ENCODE measurements at places on chromosomes 11 and 22.

DNA sequence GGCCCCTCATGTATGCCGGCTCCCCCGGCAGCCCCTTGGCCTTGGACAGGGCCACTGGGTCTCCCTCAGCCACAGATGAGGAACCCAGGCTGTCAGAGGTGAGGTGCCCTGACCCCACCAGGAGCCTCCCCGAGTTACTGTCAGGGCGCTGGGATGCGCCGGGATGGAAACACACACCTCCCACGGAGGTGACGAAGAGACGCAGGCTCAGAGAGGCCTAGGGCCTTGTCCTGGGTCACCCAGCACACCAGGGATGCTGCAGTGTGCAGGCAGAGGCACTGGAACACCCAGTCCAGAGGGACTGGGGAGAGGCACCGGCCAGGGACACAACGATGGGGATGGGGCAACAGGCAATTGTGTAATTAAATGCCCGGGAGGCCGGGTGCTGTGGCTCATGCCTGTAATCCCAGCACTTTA is 81.2 kb upstream of the PRR5 start:
- DNase-seq: no peak

DNA sequence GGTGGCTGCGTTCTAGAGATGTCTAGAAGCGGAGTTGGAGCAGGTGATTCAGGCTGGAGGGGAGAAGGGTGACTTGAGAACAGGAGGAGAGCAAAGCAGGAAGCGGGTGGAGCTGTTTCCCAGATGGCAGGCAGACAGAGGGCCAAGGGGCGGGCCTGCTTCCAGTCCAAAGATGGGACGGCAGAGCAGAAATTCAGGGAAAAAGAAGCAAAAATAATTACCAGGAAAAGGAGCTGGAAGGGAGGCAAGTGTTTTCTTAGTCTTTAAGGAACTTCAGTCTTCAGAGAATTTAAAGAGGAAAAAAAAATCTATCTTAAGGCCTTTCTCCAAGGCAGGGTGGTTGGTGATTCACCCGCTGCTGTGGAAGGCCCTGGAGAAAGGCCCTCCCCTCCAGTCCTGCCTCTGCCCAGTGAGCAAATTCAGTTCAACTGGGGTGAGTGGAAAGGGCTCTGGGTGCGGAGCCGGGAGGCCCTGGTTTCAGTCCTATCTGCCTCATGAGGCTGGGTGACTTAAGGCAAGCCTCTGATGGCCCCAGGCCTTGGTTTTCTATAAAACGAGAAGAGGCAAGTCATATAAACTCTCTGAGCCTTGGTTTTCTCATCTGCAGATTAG is 4.5 kb upstream of the CREB3L1 start:
- DNase-seq: no peak

GRCh38 chr11:77879218-77879617 is 58.3 kb downstream of the AAMDC start:
- DNase-seq: no peak

DNA sequence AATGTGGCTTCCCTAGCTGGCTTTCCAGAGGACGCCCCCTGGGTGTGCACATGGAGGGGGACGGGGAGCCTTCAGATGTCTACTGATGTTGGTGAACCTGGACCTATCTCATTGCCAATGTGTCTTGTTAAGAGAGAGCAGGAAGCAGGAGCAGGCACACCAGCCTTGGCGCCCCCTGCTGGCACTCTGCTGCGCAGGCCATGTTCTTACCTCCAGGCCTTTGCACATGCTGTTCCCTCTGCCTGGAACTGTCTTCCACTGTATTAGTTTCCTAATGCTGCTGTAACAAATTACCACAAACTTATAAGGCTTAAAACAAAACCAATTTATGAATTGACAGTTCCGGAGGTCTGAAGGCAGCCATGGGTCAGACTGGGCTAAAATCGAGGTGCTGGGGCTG is 23.6 kb upstream of the MN1 start:
- peak; percentile 22 for DNase-seq

GRCh38 chr11:78304201-78304600 is 113.4 kb downstream of the GAB2 start:
- DNase-seq: no peak

GRCh38 chr11:61947486-61948210 is 2.5 kb upstream of the BEST1 start:
- DNase-seq: peak; percentile 64

DNA sequence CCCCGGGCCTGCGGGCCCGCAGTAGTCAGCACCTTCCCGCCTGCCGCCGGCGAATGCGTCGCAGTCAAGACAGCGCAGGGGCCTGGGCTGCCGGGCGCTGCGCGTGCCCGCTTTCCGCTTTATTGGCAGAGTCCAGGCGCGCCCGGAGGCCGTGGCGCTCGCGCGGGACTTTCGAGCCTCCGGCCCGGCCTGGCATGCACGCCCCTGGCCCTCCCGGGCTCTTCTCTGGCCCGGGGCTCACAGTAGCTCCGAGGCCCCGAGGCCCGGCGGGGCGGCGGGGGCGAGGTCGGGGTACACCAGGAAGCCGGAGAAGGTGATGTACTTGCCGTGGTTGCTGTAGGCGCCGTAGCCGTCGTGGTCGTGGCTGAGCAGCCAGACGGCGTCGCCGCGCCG is 3.1 kb downstream of the FAM180B start:
- DNase-seq: no peak

- no peak for DNase-seq
Measured at GRCh38 chr11:111463276-111463675, 48.9 kb downstream of the BTG4 start.

DNA sequence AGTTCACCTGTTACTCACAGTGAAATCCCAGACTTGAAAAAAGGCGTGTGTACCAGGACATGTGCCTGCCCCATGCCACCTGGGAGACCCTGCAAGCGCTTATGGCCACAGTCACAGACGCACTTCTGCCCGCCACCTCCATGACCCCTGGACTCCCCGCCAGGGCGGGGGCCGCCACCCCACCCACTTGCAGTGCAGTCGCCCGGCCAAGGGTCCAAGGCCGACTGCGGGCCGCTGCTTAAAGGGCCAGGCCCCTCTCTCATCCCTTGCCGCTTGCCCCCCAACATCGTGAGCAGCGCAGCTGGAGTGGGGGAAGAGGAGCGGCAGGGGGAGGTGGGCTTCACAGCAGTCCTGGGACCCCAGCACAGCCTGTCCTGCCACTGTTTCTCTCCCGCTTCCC is 10.8 kb downstream of the DUSP8 start:
- no peak for DNase-seq

- no peak for DNase-seq
Measured at GRCh38 chr11:6962673-6963072, 36.4 kb downstream of the ZNF215 start.

GRCh38 chr11:98423933-98424332 is 596.8 kb upstream of the CNTN5 start:
- DNase-seq: no peak

GRCh38 chr11:124176925-124177715 is 6.0 kb upstream of the OR10D3 start:
- no peak for DNase-seq

- no peak for DNase-seq
Measured at GRCh38 chr11:111395749-111396148, 16.7 kb upstream of the POU2AF1 start.

- no peak for DNase-seq
Measured at GRCh38 chr22:26811647-26811992, 154.2 kb downstream of the MIAT start.

GRCh38 chr11:86696004-86696403 is 23.6 kb upstream of the ME3 start:
- no peak for DNase-seq

GRCh38 chr11:3942160-3942955 is 86.9 kb downstream of the STIM1 start:
- no peak for DNase-seq

GRCh38 chr22:29117799-29118477 is 45.1 kb downstream of the KREMEN1 start:
- DNase-seq: no peak

- no peak for DNase-seq
Measured at GRCh38 chr11:46294365-46295309, 17.2 kb downstream of the CREB3L1 start.

GRCh38 chr11:17658211-17658610 is 61.2 kb upstream of the MYOD1 start:
- DNase-seq: no peak

- peak; percentile 69 for DNase-seq
Measured at GRCh38 chr11:32829680-32830412, at the start of gene PRRG4. Gene PRRG4, plus strand, starts transcription at chr11:32829927. Its CDS starts 603 bp downstream, at chr11:32830530.

DNA sequence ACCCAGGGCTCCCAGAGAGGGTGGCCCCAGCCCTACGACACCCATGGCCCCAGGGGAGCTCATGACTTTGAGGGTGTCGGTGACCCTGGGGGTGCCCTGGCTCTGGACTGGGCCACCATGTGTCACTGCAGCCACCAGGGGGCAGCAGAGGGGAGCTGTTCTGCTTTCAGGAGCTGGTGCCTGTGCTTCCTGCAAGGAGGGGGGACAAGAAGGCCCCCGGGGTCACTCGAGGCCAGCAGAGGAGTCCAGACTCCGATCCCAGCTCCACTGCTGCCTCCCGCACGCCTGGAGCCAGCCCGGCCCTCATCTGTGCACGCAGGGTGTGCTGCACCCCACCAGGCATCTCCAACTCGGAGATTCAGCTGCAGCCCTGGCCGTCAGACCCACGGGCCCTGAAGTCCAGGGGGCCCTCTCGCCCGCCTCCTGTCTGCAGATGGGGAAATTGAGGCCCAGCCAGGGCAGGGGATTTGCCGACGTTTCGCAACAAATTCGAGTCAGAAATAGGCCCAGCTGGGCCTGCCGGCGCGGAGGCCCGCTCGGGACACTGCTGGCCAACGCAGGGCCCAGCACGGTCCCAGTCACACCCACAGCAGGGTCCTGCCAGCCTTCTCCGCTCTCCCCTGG is 29.5 kb upstream of the WNT7B start:
- DNase-seq: peak; percentile 86

GRCh38 chr11:106594751-106595351 is 423.4 kb downstream of the GUCY1A2 start:
- DNase-seq: no peak
